NCI-H774 (cell line): ENCODE measurements at places on chromosomes 12 and 14.

DNA sequence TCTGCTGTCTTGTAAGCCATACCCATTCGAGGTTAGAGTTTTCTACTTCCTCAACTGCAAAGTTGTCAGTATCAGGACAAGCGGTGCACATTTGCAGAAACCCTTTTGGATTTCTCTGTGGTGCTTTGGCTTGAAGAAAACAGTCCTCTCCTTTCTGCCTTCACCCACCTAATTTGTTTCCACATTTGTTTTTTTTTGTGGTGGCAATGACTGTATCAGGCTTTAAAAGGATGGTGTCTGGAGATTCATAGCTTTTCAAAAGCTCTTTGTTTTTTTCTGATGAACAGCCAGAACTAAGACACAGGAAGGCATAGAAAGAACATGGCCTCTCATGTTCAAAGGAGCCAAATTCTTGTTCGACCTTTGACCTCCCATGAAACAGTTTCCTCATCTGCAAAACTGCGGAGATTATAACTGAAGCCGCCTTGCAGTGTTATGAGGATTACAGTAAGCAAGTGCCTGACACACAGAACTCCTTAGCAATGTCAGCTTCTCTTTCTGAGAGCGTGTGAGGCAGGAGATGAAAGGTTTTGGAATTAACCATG, 270.6 kb upstream of the TBX3 start:
- no peak for DNase-seq

- no peak for DNase-seq
These were observed 969.3 kb downstream of the TMTC2 start for GRCh38 chr12:83656004-83656403.

GRCh38 chr12:94242901-94243300, 94.5 kb downstream of the PLXNC1 start:
- DNase-seq: no peak

- no peak for DNase-seq
These were observed 70.5 kb upstream of the CPSF6 start for GRCh38 chr12:69168828-69169227.

DNA sequence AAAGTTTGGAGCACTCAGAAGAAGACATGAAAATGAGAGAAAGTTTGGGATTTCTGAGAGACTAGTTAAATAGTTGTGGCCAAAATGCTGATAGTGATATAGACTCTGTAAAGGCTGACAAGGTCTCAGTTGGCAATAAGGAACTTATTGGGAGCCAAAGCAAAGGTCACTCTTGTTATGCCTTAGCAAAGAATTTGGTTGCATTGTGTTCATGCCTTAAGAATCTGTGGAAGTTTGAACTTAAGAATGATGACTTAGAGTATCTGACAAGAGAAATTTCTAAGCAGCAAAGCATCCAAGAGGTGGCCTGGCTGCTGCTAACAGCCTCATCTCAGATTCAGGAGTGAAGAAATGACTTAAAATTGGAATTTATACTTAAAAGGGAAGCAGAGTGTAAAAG, 113.8 kb downstream of the PIK3C2G start:
- no peak for DNase-seq

GRCh38 chr14:93045965-93046704, 69.6 kb downstream of the ITPK1 start:
- DNase-seq: no peak

GRCh38 chr12:11856971-11857370, 207.5 kb downstream of the ETV6 start:
- DNase-seq: no peak

DNA sequence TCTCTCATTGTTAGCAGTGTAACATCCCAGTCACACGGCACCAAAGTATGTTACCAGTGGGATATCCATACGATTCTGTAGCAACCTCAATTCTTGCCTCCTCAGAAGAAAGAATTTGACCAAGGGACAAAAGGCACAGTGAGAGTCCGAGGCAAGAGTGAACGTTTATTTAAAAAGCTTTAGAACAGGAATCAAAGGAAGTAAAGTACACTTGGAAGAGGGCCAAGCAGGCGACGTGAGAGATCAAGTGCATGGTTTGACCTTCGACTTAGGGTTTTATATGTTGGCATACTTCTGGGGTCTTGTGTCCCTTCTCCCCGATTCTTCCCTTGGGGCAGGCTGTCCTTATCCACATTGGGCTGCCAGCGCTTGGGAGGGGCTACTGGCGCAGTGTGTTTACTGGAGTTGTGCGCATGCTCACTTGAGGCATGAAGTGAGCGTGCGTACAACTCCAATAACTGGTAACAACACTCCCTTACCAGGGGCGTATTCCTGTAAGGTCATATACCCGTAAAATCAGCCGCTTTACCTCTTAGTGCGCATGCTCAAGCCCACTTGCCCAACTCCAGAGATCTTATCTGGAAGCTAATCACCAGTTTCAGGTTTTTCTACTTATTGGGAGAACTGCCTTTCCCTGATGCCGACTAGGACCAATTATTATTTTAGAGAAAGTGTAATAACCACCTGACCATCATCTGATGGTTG, 71.7 kb downstream of the FAR2 start:
- peak; percentile 11 for DNase-seq

DNA sequence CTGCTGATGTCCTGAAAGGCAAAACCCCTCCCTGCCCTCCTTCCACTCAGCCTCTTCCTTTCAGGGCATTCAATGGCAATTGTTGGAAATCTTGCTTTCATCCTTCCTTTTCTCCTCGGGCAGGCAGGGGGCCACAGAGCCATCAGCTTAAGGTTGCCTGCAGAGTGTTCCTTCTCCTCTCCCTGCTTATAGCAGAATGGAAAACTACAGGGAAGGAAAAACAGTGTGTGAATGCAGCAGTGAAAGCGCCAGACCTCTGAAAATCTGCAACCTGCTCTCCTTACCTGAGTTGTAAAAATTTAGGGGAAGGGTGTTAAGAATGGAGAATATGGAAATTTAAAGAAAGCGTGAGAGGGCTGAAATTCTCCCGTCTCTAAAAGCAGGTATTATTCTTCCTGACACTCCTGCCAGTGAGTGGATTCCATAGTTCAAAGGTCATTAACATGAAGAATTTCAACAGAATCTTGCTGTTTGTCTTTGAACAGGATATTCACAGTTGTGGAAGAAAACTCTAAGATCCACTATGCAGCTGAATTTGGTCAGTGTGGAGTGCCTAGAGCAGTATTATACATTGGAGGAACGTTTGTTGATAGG, 348.8 kb downstream of the KCNH5 start:
- DNase-seq: no peak

DNA sequence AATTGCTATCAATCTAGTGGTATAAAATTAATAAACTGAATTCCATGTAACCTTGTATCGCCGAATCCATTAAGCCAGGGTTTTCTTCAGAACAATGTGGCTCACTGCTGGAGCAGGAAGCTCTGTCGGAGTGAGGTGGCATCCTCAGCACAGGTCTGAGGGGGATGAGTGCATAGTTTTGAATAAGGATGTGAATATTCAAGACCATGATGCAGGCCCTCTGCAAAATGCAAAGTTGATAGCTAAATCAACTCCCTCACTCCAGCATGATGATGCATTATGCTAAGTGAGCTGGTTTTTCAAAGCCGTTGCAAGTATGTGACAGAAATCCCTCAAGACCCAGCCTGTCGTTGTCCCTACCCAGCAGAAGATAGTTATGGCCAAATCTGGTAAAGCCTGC, 53.0 kb downstream of the TRIM9 start:
- DNase-seq: no peak

- DNase-seq: no peak
These were observed 73.7 kb downstream of the TBK1 start for GRCh38 chr12:64525461-64526160.

GRCh38 chr12:3177778-3178425, 100.7 kb downstream of the TSPAN9 start:
- DNase-seq: no peak

- no peak for DNase-seq
These were observed 7.2 kb upstream of the SDR9C7 start for GRCh38 chr12:56941299-56942017.

DNA sequence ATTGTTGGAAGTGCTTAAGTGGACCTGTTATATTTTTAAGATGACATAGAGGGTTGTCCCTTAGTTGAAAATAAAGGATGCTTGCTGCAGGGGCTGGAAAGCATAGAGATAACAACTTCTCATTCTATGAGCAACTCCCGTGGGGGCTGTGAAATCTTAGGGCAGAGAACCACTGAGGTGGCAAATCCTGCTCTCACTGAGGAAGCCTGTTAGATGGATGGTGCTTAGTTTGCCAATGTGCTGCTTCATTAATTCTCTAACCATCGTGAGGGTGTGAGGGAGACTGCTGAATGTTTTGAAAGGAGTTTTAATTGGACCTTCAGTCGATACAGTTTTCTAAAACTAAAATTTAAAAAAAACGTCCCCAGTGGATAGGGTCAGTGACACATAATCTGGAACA, 46.5 kb downstream of the PTPRO start:
- no peak for DNase-seq

DNA sequence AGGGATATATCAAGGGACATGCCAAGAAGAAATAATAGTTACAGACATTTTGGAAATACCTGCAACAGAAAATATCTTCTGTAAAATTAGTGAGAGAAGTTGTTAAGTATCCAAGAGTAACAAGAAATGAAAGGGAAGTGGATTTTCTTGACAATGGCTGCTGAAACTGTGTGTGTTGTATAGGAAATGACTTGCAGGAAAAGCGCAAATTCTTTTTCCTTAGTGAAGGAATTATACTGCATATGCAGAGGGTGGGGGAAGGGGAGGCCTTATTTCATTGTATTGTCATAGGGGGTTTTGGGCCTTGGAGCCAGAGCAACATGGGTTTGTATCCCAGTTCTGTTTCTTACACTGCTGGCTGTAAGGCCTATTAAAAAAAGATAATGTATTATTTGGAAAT, 84.4 kb upstream of the DDHD1 start:
- DNase-seq: no peak

- DNase-seq: no peak
These were observed 17.3 kb downstream of the PPM1A start for GRCh38 chr14:60266021-60266937.

DNA sequence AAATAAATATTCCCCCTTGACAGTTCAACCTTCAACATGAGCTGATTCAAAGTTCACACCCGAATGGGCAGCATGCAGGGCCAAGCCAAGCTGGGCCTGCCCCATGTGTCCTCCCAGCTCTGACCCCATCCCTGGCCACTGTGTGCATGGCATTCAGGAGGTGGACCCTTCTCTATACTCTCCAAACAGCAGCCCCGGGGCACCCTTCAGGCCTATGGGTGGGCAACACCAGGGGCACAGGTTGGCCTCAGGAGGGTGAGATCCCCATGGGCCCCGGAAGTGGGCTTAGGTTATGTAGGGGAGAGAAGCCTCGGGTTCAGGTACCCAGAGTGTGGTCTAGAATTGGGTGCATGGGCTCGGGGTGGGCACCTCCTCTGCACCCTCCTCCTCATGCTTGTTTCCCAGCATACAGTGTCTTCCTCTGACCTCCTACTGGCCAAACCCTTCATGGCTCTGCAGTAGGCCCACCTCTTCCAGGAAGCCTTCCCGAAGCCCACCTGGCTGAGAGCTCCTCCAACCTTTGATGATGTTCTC, 31.5 kb upstream of the BCL7A start:
- no peak for DNase-seq

DNA sequence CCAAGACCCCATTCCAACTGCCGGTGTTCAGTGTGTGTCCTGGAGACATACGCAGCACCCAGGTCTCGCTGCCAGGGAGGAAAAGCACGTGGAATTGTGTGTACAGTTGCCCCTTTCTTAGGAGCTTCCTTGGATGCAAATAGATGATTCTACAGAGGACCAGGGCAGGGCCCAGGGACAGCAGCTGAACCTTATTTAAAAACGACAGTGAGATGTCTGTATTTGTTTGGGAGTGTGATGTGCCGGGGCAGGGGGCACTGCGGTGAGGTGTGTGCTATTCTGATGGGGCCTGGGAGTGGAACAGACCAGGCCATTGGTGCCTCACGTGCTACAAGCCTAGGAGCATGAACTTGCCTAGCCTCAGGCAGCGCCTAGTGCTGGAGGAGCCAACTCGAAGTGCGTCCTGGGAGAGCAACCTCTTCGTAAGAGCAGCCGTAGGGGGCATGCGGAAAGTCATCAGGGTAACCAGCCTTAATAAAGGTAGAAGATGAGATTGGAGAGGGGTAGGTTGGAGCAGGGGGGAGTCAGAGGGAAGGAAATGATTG, 98.3 kb upstream of the ESRRB start:
- no peak for DNase-seq

- no peak for DNase-seq
These were observed 15.9 kb upstream of the AEBP2 start for GRCh38 chr12:19423166-19423930.

GRCh38 chr12:70449753-70450341, 83.8 kb downstream of the KCNMB4 start:
- no peak for DNase-seq

GRCh38 chr14:51733147-51733546, 81.4 kb downstream of the FRMD6 start:
- DNase-seq: no peak

GRCh38 chr12:21300632-21301031, 34.1 kb downstream of the SLCO1A2 start:
- no peak for DNase-seq

- no peak for DNase-seq
These were observed 54.1 kb downstream of the ESRRB start for GRCh38 chr14:76430017-76430416.

DNA sequence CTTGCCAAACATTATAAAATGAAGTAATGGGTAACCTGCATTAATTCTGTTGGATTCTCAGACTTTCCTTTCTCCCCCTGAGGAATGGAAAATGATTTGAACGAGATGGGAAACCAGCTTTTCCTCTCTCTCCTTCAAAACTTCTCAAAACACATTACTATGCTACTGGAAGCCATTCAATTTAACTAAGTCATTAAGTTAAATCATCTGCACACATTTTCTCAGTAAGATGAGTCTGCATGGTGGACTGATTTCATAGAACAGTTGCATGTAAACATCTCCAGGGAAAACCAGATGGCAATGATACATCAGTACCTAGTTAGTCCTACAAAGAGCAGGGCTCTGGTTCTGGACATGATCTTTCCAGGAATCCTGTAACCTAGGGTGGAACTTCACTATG, 59.9 kb downstream of the BMP4 start:
- no peak for DNase-seq

DNA sequence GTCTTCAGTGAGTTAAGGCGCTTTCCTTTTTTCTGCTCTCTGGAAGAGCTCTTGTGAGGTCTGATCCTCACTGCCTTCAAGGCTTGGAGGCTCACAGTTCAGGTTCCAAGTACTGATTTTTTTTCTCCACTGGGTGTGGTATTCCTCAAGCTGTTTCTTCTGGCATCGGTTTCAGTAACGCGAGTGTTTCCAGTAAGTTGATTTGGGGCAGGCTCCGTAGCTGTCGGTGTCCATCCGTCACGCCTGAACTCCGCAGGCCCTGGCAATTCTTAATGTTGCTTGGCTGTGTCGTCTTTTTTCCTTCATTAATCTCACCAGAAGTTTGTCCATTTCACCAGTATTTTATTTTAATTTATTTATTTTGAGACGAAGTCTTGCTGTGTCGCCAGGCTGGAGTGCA, 30.6 kb downstream of the LRCOL1 start:
- DNase-seq: no peak

- no peak for DNase-seq
These were observed 10.6 kb downstream of the AHNAK2 start for GRCh38 chr14:104967386-104968152.

GRCh38 chr12:4112734-4113325, 160.7 kb upstream of the CCND2 start:
- no peak for DNase-seq
